GM12891 (cell line): ENCODE measurements at places on chromosomes 3 and 15.

DNA sequence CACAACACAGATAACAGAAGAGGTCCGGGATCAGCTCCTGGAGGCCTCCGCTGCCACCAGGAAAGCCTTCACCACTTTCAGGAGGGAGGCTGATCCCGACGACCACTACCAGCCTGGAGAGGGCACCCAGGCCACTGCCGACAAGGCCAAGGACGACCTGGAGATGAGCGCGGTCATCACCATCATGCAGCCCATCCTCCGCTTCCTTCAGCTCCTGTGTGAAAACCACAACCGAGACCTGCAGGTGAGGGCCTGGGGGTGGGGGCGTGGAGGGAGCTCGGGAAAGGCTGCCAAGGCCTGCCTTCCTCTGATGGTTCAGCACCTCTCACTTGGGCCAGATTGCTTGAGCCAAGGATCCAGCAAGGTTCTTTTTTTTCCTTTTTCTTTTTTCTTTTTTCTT, 210.7 kb upstream of the BHLHE40 start:
- DNase-seq, result no peak

GRCh38 chr3:151145713-151146070, 57.3 kb downstream of the GPR171 start:
- no peak for DNase-seq

- DNase-seq, result no peak
These were observed 265.2 kb upstream of the GOLGA6L4 start for GRCh38 chr15:83970295-83970890.

GRCh38 chr15:78981532-78982313, 36.9 kb upstream of the CTSH start:
- no peak for DNase-seq

DNA sequence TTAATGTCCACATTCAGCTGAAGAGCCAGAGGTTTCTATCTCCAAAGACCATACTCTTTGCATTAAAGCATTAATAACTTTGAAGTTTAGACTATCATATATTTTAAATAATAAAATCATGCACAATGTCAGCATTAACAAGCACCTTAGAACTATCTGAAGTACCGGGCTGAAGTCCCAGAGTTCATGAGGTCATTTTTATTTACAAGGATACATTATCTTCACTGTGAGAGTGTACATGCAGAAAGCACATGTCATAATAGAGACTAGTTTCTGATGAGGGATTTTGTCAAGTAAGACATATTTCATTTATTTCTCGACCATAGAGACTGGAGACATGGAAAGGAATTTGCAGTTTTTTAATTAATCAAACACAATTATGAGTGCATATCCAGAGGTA, 52.4 kb upstream of the SI start:
- DNase-seq, result no peak

DNA sequence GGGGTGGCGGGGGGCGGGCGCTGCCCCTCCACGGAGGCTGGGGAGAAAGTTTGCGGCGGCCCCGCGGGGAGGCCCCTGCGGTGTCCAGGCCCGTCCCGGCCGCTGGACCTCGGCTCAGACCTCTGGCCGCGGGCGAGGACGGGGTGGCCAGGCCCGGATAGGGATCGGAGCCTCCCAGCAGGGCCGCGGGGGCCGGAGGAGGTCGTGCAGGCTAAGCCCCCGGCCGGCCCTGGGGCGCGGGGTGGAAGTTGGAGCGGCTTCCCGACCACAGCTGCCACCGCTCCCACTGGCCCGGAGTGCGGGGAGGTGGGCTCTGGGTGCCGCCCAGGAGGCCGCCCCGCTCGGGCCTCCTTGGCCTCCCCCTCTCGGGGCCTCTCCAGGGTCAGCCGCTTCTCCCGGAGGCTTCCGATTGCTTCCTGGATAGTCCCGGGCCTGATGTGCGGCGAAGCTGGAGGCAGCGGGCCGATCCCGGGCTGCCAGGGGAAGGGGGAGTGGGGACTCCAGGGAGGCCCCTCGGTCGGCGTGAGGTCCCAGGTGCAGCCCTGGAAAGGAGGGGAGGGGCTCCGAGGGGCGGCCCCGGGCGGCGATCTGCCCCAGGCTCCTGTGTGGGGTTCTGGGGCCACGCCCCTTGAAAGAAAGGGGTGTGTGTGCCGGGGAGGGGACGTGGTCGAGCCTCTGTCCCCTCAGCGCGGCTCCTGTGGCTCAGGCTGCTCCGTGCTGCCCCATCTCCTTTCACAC, 907 bp downstream of the PLXNA1 start:
- DNase-seq, result peak; percentile 60

DNA sequence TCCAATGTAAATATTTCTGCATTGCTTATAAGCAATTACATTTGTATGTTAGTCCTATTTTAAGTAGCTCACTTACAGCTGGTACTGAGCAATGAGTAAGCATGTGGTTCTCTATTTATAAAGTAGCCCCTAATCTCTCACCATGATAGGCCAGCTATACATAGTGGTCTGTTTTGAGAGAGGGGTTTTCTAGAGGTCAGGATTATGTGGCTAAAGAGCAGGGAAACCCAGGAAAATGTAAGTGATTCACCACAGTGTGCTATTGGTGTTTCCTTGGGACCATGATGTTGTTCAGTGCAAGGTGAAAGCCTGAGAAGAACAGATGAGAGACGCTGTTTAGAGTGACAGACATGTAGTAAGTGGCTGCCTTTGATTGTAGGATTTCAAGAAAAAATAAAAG, 26.4 kb downstream of the RBMS3 start:
- no peak for DNase-seq

- no peak for DNase-seq
These were observed 82.6 kb upstream of the GCNT3 start for GRCh38 chr15:59528961-59529402.

GRCh38 chr3:197942956-197943556, 6.9 kb upstream of the RPL35A start:
- peak; percentile 32 for DNase-seq
